ENCODE measurements at places on chromosomes 3 and 15.

DNA sequence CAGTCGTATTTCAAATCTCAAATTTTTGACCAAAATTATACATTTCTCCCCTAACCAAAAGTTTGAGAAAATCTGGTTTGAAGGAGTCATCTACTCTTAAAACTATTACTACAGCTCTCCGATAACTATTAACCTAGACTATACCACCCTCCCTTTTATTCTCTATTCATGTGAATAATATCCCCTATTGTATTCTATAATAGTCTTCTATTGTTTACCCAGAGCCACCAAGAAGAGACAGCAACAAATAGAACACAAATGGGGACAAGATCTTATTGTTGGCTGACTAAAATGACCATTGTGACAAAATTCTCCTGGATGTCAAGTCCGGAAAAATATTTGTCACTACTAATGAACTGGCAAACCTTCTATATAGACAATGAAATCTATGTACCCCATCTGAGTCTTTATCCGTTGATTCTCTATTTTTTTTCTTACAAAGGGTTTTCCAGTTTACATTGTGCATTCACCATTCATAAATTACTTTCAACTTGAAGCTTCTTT, 618.0 kb downstream of the CADM2 start:
- DNase-seq: no peak

DNA sequence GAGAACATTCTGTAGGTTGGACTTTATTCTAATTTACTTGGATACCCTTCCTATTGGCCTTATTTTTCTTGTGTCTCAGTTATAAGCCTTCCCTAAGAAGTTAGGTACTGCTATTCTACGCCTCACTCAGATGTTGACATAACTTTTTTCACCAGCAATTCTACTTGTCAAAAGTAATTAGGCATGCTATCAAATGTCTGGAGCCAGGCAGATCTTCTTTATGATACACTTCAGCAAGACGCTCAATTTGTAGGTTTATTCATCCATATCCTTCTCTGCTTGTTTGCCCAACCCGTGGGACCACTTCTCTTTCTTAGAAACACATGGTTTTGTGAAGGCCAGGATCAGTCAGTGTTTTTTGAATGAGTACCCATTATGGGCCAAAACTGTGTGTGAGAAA, 36.2 kb upstream of the COL8A1 start:
- DNase-seq: no peak

DNA sequence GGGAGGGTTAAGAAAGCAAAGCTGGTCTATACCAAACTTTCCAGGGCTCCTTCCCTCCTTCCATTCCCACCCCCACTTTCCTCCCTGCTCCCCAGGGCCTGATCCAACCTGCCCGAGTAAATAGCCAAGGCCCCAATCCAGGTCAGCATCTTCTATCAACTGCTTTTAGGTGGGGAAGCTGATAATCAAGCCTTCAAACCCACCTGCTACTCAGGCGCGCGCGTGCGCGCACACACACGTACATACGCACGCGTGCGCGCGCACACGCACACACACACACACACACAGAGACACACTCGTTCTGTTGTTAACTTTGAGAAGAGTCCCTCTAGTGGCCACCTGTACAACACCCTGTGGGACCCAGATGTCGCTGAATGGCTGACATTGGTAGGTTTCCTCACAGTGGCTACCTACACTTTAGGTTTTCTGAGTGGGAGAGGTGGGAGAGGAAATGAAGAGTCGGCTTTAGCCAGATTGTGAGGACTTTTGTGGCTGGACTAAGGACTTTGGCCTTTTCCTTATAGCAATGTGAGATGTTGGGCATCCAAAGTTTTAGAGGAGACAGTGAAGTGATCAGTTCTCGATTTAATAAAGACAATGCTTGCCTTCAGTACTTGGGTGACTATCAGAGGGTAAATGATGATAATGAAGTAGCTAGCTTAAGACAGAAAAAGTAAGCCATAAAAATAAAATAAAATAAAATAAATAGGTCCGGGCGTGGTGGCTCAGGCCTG, 179.9 kb upstream of the C2CD4B start:
- DNase-seq: peak; percentile 73

GRCh38 chr3:185422677-185423076, 59.7 kb downstream of the MAP3K13 start:
- DNase-seq: no peak

DNA sequence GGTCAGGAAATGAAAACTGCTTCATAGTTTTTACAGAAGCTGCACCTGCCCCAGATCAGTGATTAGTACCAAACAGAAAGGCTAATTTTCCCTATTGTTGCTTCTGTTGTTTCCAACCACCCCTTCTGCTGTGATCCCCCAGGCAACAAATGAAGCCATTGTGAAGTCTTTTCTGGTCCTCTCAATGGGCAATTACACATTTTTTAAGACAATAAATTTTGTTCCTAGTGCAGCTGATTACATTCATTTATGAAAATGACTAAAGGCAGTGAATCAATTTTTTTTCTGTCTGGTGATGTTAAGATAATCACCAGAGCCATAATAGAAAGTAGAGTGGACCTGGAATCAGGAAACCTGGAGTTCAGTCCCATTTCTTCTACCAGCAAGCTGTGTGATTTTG, 32.7 kb downstream of the GLDN start:
- DNase-seq: no peak

DNA sequence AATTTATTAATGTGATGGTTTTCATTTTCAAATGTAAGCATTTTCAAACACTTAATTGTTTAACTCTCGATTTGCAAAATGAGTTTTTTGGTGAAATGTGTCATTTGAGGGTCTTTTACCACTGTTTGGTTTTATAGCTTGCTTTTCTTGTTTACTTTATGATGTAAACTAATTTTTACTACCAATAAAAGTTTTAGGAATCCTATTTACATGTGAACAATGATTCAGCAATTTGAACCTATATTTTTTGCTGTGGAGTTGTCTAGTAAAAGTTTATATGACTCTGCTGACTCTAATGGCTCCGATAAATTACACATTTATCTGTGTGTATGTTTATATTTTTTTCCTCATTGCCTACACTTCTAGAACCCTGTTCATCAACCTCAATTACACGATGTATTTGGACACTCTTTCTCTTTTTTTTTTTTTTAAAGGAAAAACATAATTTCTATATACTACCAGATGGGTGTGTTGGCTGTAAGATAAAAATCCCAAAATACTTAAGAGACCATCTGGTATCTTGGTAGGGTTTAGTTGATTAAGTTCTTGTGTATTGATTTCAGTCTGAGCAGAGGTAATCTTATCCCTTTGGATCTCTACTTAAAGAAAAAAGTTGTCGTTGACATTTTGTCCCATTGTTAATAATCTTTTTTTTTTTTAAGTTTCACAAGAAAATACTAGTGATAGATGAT, 89.5 kb downstream of the PTPRG start:
- DNase-seq: no peak

- peak; percentile 86 for DNase-seq
Observed at GRCh38 chr3:114418724-114419543, 125.1 kb downstream of the TIGIT start.

Data from epithelial cell of esophagus (primary cell).